ENCODE measurements at places on chromosomes 12 and 14. TPM values are rescaled to one million over a fixed set of nuclear protein-coding genes. Genes with fewer than 3 reads are reported as not detected.

POTEG gene
- not detected for total RNA-seq

GRCh38 chr12:2336409-2336829 is 283.6 kb downstream of the CACNA1C start:
- no peak overlapping the region for H3K4me3 ChIP-seq
- peaks cover 5% of the 10 kb centered on the region for H3K27me3 ChIP-seq
- H3K36me3 ChIP-seq: no peaks in the 10 kb centered on the region
- H3K27ac ChIP-seq: no peak overlapping the region
- no peak for DNase-seq

DNA sequence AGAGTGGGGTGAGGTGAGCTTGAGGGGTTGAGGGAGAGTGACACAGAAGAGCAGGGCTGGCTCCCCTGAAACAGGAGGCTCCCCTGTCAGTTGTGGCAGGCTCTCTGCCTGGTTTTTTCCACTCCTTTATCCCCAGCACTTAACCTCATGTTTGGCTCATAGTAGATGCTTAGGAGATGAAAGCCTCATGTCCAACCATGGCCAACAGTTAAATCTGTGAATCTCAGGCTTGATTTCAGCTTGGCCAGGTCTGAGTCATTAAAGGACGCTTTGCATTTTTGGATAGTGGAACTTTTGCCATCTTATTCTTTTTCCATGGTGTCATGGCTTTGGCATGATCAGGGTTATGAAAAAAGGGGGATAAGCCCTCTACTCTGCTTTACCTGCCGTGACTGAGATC is 117.2 kb downstream of the CACNA1C start:
- H3K27me3 ChIP-seq: peaks cover 4% of the 10 kb centered on the region
- H3K36me3 ChIP-seq: no peaks in the 10 kb centered on the region
- no peak for DNase-seq
- no peak overlapping the region for H3K27ac ChIP-seq

- no peak for DNase-seq
- H3K4me1 ChIP-seq: peaks cover 7% of the 10 kb centered on the region
- H3K27ac ChIP-seq: no peak overlapping the region
- peaks cover 15% of the 10 kb centered on the region for H3K27me3 ChIP-seq
Measured at GRCh38 chr12:101277443-101277842, 2.5 kb upstream of the UTP20 start.

Data from activated naive CD8-positive, alpha-beta T cell treated with anti-CD3 and anti-CD28 coated beads, Interleukin-2, amount 10 ng/mL, durations not matched to agents 7 days and 5 days (primary cell).